CD8-positive, alpha-beta memory T cell (primary cell): ENCODE measurements at places on chromosomes 7 and 10.

- no peak for DNase-seq
These were observed 17.2 kb downstream of the RET start for GRCh38 chr10:43094085-43094484.

GRCh38 chr7:77899516-77899915, 100.9 kb downstream of the PHTF2 start:
- DNase-seq, result no peak

GRCh38 chr10:14244147-14244546, 86.6 kb downstream of the FRMD4A start:
- DNase-seq, result no peak

- no peak for DNase-seq
These were observed 152.5 kb downstream of the PLXDC2 start for GRCh38 chr10:19968745-19969144.

GRCh38 chr7:44331682-44332081, 6.3 kb upstream of the CAMK2B start:
- DNase-seq, result no peak
